Osteoblast (primary cell): ENCODE measurements at places on chromosomes 2 and 18. TPM values are rescaled to one million over a fixed set of nuclear protein-coding genes. Genes with fewer than 3 reads are reported as not detected.

- DNase-seq = no peak
These were observed 255.3 kb upstream of the ID2 start for GRCh38 chr2:8426550-8426949.

DNA sequence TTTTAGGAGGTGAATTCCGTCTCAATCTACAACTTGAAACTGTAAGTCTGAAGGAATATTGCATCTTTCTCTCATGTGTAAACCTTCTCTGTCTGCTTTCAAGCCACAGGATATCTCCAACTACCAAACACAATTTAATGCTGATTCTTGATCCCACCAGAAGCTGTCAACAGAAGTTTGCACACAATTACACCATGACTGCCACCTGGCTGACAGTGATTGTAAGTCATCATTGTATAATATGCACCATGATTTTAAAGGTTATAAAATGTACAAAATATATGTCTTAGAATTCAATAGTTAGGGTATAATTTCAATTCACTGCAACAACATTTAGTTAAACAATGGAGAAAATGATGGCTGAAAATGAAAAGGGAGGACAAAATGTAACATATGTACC, 18.4 kb downstream of the PREPL start:
- DNase-seq = no peak

GRCh38 chr18:50092245-50092805, 102.6 kb downstream of the MYO5B start:
- no peak for DNase-seq

- DNase-seq = no peak
These were observed 114.2 kb upstream of the SULT1C3 start for GRCh38 chr2:108125581-108125980.

DNA sequence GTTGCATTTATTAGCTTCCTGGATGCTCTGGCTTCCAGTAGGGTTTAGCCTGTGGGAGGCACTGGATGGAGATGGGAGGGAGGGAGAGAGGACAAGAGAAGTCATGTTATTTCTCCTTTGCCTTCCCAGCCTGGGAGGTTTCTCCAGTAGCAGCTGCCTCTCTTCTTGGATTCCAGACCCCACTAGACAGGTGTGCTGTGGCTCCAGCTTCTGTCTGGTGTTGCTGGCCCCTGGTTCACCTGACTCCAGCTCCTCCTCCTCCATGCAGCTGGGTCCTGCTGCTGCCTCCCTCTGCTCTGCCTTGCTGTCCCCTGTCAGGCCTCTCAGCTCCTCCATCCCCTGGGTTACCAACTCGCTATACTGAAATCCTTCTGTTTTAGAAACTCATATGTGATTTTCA, 188.9 kb upstream of the TNP1 start:
- DNase-seq = no peak

GRCh38 chr2:240202586-240202985, 62.1 kb upstream of the OTOS start:
- peak; percentile 27 for DNase-seq

- no peak for DNase-seq
These were observed 20.7 kb upstream of the COPS8 start for GRCh38 chr2:237065071-237065377.

GRCh38 chr2:8229546-8229986, 452.3 kb upstream of the ID2 start:
- peak; percentile 89 for DNase-seq

- DNase-seq = peak; percentile 86
These were observed 116.1 kb upstream of the ZNF516 start for GRCh38 chr18:76610933-76611749.

DNA sequence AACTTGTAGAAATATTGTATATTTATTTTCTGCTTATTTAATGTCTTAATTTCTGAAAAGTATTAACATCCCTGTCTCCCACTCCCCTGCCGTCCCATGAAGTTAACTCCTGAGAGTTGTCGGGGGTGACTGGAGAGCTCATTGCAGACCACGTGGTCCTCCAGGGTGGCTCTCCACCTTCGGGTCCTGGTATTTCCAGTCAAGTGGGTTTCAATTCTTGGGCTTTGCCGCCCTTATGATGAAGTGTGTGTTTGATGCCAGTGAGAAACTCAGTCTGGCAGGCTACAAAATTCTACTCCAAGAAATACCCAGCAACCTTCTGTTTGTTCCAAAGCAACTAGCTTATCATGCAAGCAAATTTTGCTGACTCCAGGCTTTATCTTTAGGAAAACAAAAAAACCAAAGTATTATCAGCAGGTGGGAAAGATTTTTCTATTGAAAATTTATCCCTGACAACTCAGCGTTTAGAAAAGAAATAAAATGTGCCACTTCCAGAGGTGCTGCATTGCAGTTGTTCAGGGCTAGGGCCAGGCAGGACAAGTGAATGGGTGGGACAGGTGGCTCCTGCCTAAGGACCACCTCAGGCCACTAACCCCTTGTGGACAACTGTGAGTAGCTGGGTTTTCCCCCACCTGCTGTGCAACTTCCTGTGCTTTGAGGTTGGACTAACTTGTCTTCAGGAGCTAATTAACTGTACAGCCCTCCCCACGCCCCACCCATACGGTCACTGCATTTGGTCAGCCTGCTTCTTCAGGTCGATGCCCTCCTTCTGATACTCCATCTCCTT, 46.6 kb downstream of the BCL2L11 start:
- DNase-seq = no peak

GRCh38 chr2:119760956-119761275, 1.2 kb downstream of the PTPN4 start:
- DNase-seq = peak; percentile 63

- no peak for DNase-seq
These were observed 19.8 kb downstream of the SPIRE1 start for GRCh38 chr18:12637901-12638643.

- DNase-seq = peak; percentile 93
These were observed 2.4 kb upstream of the LDLRAD4 start for GRCh38 chr18:13216092-13216582.

DNA sequence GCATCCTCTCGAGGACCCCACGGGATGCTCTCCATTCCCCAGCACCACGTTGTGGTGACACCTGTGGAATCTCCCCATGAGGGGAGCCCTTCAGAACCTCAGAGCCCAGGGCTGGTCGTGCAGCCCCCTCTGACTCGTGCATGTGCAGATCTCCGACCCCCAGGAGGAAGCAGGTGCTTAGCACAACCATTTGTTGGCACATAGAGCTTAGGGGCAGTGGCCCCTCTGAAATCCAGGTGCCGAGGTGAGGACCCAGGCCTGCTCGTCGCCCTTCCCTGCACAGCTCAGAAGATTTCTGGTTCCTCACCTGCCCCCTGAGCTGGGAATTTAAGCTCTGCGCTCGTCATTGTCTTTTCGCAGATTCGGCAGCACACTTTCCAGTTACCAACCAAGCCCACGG, 1.3 kb upstream of the OTOS start:
- peak; percentile 86 for DNase-seq

- no peak for DNase-seq
These were observed 187.6 kb upstream of the NRP2 start for GRCh38 chr2:205494537-205495235.

- DNase-seq = no peak
These were observed 172.1 kb downstream of the MREG start for GRCh38 chr2:215841175-215841816.

DNA sequence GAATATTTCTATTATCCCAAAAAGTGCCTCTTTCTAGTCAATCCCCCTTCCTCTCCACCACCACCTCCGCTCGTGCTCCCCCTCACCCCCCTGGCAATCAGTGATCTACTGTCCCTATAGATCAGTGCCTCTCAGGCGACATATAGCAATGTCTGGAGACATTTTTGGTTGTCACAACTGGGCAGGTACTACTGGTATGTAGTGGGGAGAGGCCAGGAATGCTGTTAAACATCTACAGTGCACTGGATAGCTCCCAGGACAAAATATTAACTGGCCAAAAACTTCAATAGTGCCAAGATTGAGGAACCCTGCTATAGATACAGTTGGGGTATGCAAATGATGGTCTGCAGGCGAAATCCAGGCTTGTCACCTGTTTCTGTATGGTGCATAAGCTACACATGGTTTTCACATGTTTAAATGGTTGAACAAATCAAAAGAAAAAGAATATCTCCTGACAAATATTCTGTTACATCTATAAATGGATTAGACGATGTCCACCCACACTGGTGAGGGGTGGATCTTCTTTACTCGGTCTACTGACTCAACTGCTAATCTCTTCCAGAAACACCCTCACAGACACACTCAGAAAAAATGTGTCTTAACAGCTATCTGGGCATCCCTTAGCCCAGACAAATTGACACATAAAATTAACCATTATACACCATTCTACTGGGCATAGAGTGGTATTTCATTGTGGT, 25.5 kb downstream of the DPYSL5 start:
- no peak for DNase-seq

- DNase-seq = peak; percentile 39
These were observed 5.1 kb downstream of the ECEL1 start for GRCh38 chr2:232482301-232483238.

GRCh38 chr2:51695531-51695930, 663.6 kb upstream of the NRXN1 start:
- peak; percentile 82 for DNase-seq

GRCh38 chr2:160062292-160063005, at the start of gene PLA2R1:
Gene PLA2R1 (minus strand): TSS chr2:160062615. CDS start chr2:160062403, 212 bp downstream.
- DNase-seq = peak; percentile 91

DNA sequence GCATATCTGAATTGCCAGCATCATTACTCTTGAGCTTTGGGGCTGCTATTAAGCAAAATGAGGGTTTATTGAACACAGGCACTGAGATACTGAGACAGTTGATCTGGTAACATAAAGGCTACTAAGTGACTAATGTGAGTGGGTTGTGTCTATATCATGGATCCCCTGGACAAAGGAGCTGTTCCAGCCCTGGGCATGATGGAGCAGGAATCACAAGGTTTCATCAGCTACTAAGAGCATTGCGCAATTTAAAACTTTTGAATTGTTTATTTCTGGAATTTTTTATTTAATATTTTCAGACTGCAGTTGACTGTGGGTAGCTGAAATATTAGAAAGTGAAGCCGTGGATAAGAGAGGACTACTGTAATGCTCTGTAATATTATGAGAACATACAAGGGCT, 73.5 kb downstream of the MGAT5 start:
- no peak for DNase-seq

DNA sequence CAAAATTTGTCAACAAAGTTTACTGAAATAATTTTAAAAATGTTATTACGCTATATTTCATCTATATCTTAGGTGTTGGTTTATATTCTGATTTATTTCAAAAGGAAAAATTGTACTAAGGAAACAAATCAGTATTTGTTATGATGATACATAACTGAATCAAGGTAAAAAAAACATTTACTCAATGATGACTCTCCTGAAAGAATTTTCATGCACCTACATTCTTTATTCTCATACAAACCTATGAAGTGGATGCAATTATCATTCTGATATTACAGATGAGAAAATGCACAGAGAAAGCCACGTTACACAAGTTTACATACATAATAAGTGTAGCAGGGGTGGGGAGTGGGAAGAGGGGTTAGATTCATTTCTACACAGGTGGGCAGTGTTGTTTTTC, 422.4 kb downstream of the DSEL start:
- DNase-seq = no peak

DNA sequence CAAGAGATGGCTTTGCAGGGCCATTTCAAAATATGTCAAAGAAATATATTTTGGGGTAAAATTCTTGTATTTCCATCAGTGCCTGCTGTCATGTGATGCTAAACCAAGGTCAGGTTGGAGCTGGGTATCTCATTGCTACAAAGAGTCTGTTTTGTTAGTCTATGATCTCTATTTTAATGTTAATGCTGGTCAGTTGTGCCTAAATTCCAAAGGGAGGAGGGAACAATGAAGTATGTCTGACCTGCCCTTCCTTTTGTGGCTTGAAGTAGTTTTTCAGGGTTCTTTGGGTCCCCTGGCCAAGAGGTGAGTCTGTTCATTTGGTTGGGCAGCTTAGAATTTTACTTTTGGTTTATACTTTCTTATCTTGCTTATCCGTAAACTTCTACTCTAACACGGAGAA, 61.6 kb upstream of the DYNAP start:
- no peak for DNase-seq

GRCh38 chr2:17482651-17483050, 35.6 kb downstream of the RAD51AP2 start:
- DNase-seq = no peak

Gene CFC1B
- not detected in 2 replicates for total RNA-seq

Gene EPC2
- total RNA-seq = 27.7 and 29.3 TPM in 2 replicates

Gene IL1RL1
- total RNA-seq = under 0.01 and 0.29 TPM in 2 replicates

Gene ESPNL
- total RNA-seq = 1.8 and 9.8 TPM in 2 replicates

Gene NTSR2
- total RNA-seq = not detected in 2 replicates

Gene CDK15
- total RNA-seq = 4.7 and 5.3 TPM in 2 replicates

Gene GRB14
- 0.72 and 0.88 TPM in 2 replicates for total RNA-seq

Gene MFSD2B
- 0.36 TPM in 1 of 2 replicates, not detected in the other for total RNA-seq

Gene UCN
- 0.36 and 1.2 TPM in 2 replicates for total RNA-seq

Gene TMEM182
- 1.4 and 2.7 TPM in 2 replicates for total RNA-seq

Gene TUBA3D
- not detected in 2 replicates for total RNA-seq

Gene AMER3
- total RNA-seq = not detected in 2 replicates

Gene POTEE
- under 0.01 TPM in 1 of 2 replicates, not detected in the other for total RNA-seq

Gene INHA
- total RNA-seq = under 0.01 and 0.29 TPM in 2 replicates
